ENCODE measurements at places on chromosomes 1 and 21. TPM values are rescaled to one million over a fixed set of nuclear protein-coding genes. Genes with fewer than 3 reads are reported as not detected.

- DNase-seq = no peak
- no peaks in the 10 kb centered on the region for H3K27me3 ChIP-seq
These were observed 357.5 kb upstream of the RUNX1 start for GRCh38 chr21:35406635-35407034.

The TNFRSF1B gene
- polyA plus RNA-seq = 14.8 TPM

- DNase-seq = no peak
- peaks cover 3% of the 10 kb centered on the region for H3K27me3 ChIP-seq
- H3K36me3 ChIP-seq = no peaks in the 10 kb centered on the region
- H3K4me3 ChIP-seq = no peak overlapping the region
- no peaks in the 10 kb centered on the region for H3K4me1 ChIP-seq
These were observed 27.3 kb downstream of the STUM start for GRCh38 chr1:226575739-226576378.

The TMCO4 gene
- 12.5 TPM for polyA plus RNA-seq

DNA sequence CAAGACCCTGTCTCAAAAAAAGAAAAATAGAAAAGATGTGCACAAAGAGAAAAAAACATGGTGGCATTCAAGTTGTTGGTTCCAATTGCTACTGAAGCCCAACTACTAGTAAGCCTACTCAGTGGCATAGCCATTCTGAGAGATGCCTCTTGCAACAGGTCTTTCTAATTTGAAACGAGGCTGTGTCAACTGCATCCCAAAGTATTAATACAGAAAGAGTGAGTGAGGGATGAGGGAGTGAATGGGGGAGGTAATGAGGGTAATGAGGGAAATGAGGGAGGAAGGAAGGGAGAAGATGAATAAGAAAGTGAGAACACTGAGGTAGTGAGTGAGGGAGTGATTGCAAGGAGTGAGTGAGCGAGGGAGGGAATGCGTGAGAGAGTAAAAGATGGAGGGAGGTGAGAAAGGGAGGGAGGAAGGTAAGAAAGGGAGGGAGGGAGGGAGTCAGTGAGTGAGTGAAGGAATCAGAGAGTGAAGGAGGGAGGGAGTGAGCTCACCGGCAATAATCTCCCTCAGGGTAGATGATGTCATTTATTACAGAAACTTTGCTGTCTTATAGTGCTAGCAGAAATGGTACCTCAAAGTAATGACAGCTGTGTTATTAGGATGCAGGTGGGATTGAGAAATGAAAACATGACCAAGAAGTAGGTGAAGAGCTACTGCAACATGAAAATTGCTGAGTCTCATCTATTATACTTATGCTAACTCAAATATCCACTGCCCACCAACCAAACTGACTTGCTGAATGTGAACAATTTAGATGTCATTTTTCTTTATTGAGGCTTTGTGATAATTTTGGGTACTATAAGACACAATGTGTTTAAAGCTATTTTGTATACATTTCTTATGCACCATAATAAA lies 75.6 kb upstream of the ADAM30 start:
- no peaks in the 10 kb centered on the region for H3K27me3 ChIP-seq
- DNase-seq = no peak
- H3K4me3 ChIP-seq = no peak overlapping the region
- no peak overlapping the region for H3K27ac ChIP-seq
- no peaks in the 10 kb centered on the region for H3K4me1 ChIP-seq

- no peak overlapping the region for H3K27ac ChIP-seq
- no peak for DNase-seq
- no peak overlapping the region for H3K4me3 ChIP-seq
- no peaks in the 10 kb centered on the region for H3K27me3 ChIP-seq
- no peaks in the 10 kb centered on the region for H3K36me3 ChIP-seq
These were observed 38.3 kb downstream of the SPSB1 start for GRCh38 chr1:9331016-9331415.

The HCRTR1 gene
- polyA plus RNA-seq = not detected

The CALML6 gene
- not detected for polyA plus RNA-seq

DNA sequence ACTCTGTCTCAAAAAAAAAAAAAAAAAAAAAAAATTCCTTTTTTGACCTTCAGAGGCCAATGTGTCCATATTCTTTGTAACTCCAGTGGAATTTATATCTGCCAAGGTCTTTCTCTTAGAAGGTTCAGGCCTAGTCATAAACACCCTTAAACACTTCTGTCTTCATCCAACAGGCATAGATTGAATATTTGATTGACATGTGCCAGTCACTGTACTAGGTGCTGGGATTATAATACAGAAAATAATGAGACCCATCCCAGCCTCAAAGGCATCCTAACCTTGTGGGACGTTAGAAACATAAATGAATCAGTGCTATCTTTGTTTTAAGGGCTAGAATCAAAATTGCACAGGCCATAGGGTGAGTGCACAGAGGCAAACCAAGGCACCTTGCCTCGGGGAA lies 62.9 kb upstream of the SERBP1 start:
- H3K27me3 ChIP-seq = no peaks in the 10 kb centered on the region
- no peaks in the 10 kb centered on the region for H3K4me1 ChIP-seq
- no peak overlapping the region for H3K27ac ChIP-seq
- DNase-seq = no peak
- H3K4me3 ChIP-seq = no peak overlapping the region

The JAM2 gene
- polyA plus RNA-seq = 2.3 TPM

Measured in fibroblast of lung (primary cell).